GM13976 (cell line): ENCODE measurements at places on chromosomes 13 and 19.

GRCh38 chr13:31947506-31947905, 84.1 kb upstream of the FRY start:
- no peak for DNase-seq

DNA sequence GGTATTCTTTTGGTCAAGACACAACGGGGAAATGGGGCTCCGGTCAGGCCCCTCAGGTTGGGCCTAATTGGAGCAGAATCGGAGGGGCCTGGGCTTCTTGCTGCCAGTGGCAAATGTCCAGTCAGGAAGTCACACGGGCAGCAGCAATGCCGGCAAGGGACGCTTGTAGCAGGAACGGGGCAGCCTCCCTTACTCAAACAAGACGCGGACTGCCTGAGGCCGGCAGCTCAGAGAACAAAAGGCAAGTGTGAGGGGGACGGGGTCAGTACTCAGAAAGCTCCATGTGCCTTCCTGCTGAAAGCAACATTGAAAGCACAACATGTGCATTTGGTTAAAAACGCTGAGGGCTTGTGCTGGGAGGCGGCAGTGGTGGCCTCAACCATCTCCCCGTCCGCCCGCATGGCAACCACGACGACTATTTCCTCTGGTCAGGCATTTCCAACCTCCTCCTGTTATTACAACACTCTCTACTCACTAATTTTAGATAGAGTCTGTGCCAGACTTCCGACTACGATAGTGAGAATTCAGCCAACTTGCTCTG, 20.5 kb upstream of the RASA3 start:
- no peak for DNase-seq

GRCh38 chr13:78806457-78806856, 147.5 kb upstream of the OBI1 start:
- no peak for DNase-seq

DNA sequence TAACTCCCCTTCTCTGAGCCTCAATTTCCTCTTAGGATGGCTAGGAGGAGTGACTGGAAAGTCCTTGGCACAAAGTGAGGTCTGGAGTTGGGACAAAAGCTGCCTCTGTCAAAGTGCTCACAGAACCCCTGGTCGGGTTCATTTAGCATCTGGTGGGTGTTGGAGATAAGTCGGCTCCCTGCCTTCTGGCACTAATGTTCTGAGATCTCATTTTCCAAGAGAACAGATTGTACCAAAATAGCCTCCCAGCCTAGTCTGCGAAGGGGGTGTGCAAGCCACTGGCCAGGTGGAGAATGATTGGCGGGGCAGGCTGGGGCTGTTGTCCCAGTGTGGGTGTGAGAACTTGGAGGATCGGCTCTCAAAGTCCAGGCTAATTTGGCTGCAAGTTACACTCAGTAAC, 20.7 kb upstream of the NWD1 start:
- no peak for DNase-seq

DNA sequence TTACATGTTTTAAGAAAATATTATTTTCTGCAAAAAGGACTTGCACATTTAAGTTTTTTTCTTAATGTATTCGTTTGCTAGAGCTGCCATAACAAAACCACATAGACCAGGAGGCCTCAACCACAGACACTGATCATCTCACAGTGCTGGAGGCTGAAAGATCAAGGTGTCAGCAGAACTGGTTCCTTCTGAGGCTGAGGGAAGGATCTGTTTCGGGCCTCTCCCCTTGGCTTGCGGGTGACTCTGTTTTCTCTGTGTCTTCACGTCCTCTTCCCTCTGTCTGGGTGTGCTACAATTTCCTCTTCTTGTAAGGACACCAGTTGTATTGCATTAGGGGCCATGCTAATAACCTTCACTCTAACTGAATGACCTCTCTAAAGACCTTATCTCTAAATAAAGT, 364.2 kb downstream of the IRS2 start:
- DNase-seq = no peak

GRCh38 chr19:13154241-13154778, 4.1 kb downstream of the IER2 start:
- peak; percentile 67 for DNase-seq

GRCh38 chr19:42411581-42412178, 15.5 kb downstream of the LIPE start:
- DNase-seq = peak; percentile 22

DNA sequence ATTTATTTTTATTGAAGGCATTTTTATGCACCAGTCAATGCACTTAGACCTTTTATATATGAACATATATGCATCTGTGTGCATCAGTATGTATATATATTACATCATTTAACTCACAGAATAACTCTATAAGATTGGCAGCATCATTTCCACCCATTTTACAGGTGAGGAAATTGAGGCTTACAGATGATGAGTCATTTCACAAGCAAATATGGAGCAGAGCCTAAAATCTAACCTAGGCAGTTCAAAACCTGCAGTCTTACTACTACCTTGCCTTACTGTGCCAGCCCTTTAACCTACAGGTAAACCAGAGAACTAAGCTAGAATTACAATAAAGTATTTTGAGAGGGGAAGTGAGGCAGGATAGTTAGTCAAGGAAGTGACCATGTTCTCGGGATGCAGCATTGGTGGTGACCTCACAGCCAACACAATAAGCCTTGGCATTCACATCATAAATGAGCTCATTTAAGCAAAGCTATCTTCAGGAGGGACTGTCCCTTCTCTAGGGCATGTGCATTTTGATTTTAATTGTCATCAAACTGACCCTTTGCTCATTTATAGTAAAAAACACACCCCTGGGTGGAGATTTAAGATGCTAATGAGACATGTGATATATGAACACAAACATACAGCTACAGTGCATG, 274.3 kb downstream of the DCLK1 start:
- DNase-seq = no peak

GRCh38 chr13:39311619-39312018, 273.4 kb downstream of the NHLRC3 start:
- DNase-seq = no peak

DNA sequence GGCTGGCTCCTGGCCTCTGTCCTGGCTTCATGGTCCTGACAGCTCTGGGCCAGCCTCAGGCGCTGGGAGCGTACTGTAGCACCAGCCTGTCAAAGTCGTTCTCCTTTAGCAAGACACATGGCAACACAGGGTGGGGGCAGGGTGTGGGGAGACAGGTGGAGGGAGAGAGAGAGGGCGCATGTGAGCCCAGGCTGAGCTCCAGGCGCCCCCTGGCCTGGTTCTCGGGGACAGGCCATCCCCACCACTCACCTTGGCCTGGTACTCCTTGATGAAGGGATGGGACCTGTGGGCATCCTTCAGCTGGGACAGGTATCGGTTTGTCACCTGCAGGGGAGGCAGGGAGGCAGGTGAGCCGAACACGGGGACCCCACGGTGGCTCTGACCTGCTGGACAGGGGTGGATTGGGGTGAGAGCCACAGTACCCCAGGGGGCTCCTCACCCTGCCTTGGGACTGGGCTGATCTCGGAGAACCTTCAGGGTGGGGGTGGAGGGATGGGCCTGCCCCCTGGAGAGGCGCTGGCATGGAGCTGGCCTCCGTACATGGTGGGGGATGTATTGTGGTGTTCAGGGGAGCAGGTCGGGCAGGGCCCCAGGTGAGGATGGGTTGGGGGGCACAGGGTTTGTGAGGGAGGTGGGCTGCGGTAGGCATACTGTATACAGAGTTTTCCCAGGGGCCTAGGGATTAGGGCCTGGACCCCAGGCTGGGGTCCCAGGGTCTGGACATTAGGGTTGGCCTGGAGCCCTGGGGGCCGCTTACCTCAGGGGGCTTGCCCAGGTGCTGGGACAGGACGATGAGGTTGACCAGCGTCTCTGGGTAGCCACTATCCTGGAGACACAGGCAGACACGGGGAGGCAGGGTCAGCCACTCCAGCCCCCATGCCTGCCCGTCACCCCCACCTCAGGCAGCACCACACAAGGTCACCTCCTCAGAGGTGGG, 3.9 kb upstream of the CERS1 start:
- no peak for DNase-seq

DNA sequence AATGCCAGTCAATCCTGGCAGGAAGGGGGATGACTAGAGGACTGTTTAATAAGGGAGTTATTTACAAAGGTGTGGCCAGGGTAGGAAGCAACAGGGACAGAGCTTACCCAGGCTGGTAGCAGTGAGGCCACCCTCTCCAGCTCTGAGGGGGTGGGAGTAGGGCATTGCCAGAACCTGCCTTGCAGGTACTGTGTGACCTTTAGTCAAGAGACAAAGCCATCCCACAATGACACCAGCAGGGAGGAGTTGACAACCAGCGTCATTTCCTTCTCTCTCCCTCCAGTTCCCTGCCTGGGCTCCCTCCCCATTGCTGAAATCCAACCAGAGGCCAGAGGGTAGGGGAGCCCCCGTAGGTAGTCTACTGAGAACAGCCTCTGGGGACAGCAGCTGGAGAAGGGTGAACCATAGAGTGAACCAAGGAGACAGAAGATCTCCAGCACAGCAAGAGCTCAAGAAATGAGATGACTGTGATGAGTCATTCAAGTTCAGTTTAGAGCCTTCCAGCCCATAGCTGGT, 33.3 kb upstream of the SPATA13 start:
- DNase-seq = peak; percentile 50

GRCh38 chr19:55663846-55664536, 9.2 kb downstream of the U2AF2 start:
- DNase-seq = no peak

- DNase-seq = no peak
These were observed 679 bp upstream of the CDADC1 start for GRCh38 chr13:49246850-49247642.

DNA sequence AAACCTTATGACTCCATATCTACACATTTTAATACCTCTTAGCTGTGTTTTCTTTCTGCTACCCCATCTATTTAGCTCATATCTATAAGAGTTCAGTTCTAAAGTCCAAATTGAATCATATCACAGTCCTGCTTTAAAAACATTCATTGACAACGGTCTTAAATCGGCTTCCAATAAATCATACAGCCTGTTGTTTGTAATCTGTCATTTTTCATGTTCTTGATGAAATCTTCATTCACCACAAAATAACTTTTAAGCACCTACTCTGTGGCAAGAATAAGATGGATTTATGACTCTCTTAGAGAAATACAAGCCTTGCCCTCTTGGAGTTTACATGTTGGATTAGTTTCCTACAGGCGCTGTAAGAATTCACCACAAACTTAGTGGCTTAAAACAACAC, 450.9 kb upstream of the GPC6 start:
- DNase-seq = no peak

DNA sequence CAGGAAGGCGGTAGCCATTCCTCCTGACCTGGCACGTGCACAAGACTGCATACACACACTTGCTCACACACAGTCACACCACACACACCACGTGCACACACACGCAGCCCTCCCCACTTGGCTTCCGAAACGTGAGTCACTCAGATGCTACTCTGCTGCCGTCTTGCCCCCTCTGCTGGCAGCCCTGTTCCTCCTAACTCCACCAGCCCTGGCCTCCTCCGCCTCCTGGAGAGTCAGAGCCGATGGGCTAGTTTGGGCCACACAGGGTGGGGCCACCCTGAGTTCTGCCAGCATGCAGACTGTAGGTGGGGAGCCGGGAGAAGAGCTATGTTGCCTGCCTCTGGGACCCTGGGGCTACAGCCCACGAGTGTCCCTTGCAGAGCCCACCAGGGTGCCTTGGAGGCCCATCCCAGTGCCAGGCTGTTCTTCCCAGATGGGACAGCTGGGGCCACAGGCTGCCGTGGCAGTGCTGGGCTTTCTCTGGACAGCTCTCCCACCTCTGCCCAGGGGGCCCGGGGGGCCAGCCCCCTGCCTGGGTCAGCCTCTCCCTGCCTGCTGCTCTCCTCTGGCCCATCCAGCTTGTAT, 12.1 kb downstream of the PIN1 start:
- DNase-seq = no peak

GRCh38 chr19:18924684-18925213, 5.2 kb downstream of the DDX49 start:
- DNase-seq = no peak

DNA sequence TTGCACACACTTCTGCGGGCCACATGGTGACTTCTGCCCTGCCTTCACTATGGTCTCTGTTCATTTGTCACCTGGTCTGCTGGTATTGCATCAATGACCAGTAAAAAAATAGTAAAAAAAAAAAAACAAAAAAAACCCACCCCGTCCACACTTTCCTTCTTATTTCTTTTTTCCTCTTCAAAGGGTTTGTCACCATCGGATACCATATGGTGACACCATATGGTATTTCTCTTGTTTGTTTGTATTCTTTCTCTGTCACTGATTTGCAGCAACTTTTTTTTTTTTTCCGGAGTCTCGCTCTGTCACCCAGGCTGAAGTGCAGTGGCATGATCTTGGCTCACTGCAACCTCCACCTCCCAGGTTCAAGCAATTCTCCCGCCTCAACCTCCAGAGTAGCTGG, 26.2 kb upstream of the OR7C2 start:
- no peak for DNase-seq

- no peak for DNase-seq
These were observed 524 bp downstream of the RUBCNL start for GRCh38 chr13:46386392-46387063.
